HFFc6 (cell line): ENCODE measurements at places on chromosomes 1 and 21. TPM values are rescaled to one million over a fixed set of nuclear protein-coding genes. Genes with fewer than 3 reads are reported as not detected.
A peak's percentile ranks its signal among the peaks of the same experiment; 100 is the strongest.

Gene KRTAP6-2
- not detected in 3 replicates for total RNA-seq

Gene OR6K3
- not detected in 3 replicates for total RNA-seq

Gene GPR37L1
- total RNA-seq = not detected in 3 replicates

Gene LYPLAL1
- 20.5 to 30.2 TPM (median 26.5 TPM) in 3 replicates for total RNA-seq

GRCh38 chr1:244114892-244115291 lies 63.8 kb downstream of the ZBTB18 start:
- no peak for DNase-seq
- peaks cover 66% of the 10 kb centered on the region for H3K4me1 ChIP-seq
- H3K27me3 ChIP-seq = peaks cover under 1% of the 10 kb centered on the region
- no peak overlapping the region for H3K4me3 ChIP-seq
- no peak overlapping the region; the same call in 1 of the 2 replicates for H3K27ac ChIP-seq

- peaks cover 5% of the 10 kb centered on the region for H3K27me3 ChIP-seq
- DNase-seq = no peak
- H3K4me3 ChIP-seq = no peak overlapping the region
- H3K27ac ChIP-seq = peak overlapping the region; percentile 71
- peaks cover 58% of the 10 kb centered on the region for H3K4me1 ChIP-seq
Measured at GRCh38 chr1:207861442-207862177, 49.3 kb downstream of the CD34 start.

DNA sequence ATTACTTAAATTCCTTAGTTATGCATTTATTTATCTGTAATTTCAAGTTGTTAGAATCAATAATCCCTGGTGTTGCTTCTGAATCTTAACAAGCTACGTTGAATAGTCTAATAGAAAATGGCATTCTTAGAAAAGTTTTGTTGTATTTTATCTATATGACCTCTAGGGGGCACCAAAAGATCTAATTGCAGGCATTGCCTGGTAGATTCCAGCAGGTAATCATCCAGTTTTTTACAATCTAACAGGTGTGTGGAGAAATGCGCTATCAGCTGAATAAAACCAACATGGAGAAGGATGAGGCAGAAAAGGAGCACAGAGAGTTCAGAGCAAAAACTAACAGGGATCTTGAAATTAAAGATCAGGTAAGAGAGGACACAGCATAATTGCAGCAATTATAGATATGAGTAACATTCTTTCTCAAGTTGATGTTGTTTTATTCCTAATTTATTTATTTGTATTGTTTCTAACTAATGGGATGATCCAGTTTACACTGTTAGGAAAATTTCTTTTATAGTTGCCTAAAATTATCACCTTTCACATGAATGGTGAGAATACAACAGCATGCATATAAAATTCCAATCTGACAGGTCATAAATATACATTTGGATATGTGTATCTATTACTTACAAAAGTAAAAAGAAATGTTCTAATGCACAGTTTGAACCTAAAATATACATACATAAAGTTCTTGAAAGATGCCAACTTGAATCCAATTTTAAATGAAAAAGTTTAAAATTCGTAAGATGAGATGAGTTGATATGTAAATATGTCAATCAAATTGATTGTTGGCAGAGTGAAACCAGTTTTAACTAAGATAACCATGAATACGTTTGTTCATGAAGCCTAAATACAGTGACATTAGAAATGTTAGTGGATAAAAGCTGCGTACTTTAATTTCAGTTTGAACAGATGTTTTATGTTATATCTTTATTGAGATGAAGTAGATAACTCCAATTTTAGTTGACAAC lies 88.4 kb downstream of the SDCCAG8 start:
- H3K4me3 ChIP-seq = no peak overlapping the region
- peaks cover 34% of the 10 kb centered on the region for H3K4me1 ChIP-seq
- H3K27ac ChIP-seq = no peak overlapping the region
- H3K36me3 ChIP-seq = peaks cover 4% of the 10 kb centered on the region; the same call in 1 of the 2 replicates
- DNase-seq = peak; percentile 34

GRCh38 chr1:15418806-15419515 lies 9.3 kb downstream of the EFHD2 start:
- DNase-seq = no peak
- H3K27ac ChIP-seq = no peak overlapping the region
- H3K36me3 ChIP-seq = peaks cover 18% of the 10 kb centered on the region
- peaks cover under 1% of the 10 kb centered on the region; the same call in 1 of the 2 replicates for H3K27me3 ChIP-seq

GRCh38 chr1:235009074-235009473 lies 119.6 kb downstream of the TOMM20 start:
- no peak overlapping the region for H3K27ac ChIP-seq
- H3K36me3 ChIP-seq = peaks cover 4% of the 10 kb centered on the region; the same call in 1 of the 2 replicates
- H3K27me3 ChIP-seq = peaks cover 7% of the 10 kb centered on the region
- no peak overlapping the region for H3K4me3 ChIP-seq
- no peak for DNase-seq
- H3K4me1 ChIP-seq = peaks cover 27% of the 10 kb centered on the region

GRCh38 chr1:210369425-210369824 lies 40.7 kb downstream of the HHAT start:
- H3K27me3 ChIP-seq = peaks cover 5% of the 10 kb centered on the region
- no peak overlapping the region for H3K27ac ChIP-seq
- DNase-seq = no peak
- H3K36me3 ChIP-seq = no peaks in the 10 kb centered on the region
- no peak overlapping the region for H3K4me3 ChIP-seq

DNA sequence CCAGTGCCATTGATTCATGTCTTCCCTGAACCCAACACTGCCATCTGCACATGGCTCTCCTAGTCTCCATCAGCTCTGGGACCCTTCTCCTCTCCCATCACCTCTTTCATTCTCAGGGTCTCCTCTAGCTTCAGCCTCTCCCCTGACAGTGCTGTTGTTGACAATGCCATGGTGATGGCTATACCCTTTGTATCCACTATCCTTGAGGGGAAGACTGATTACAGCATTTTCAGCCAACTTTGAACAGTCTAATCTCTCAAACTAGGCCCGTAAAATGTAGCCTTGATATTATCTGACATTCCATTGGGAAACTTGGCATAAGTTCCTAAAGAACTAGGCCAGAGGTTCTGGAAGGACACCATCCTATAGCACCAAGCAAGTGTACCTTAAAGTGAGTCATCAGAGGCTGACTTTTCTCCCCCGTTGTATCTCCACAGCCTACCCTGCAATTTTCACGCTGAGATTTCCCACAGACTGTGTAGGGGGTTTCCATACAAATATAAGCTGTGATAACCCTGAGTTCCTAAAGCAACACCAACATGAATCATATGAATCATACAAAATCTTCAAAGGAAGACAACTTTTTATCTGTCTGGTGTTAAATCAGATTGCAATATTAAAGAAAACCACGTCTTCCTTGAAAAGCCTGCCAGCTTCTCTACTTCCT lies 5.8 kb downstream of the HAO2 start:
- peaks cover 17% of the 10 kb centered on the region for H3K27me3 ChIP-seq
- no peaks in the 10 kb centered on the region for H3K36me3 ChIP-seq
- no peak for DNase-seq
- H3K4me3 ChIP-seq = no peak overlapping the region
- peaks cover 21% of the 10 kb centered on the region for H3K4me1 ChIP-seq

DNA sequence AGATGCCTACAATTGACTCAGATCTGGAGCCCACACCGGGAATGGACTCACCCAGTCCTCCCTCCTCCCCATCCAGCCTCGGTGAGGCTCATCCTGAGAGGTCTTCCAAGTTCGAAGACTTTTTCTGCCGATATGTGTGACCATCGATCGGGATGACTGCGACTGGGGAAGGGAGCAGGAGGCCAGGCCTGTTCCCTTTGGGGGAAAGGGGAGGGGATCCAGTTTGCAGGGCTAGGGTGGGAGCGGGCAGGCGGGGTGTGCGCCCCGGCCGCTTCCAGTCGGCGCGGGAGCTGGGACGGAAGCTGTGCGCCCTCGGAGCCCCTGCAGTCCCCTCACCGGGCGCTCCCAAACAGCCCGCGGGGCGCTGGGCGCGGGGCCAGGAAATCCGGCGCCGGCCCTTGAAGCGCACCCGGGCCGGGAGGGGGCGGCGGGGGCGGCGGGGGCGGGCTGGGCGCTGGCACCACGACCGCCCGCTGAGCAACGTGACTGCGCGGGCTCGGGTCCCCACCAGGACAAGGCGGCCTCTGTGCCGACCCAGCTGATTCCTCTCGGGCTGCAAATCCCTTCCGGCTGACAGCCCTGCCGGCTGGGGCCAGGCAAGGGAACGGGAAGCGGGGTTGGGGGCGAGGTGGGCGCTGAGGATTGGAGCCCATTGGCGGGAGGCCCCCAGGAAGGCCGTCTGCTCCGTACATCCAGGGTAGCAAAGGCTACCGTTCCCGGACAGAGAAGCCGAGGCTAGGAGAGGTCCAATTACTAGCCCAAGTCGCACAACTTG lies 103.9 kb downstream of the EBNA1BP2 start:
- peak overlapping the region; percentile 41; the same call in 1 of the 2 replicates for H3K4me3 ChIP-seq
- H3K4me1 ChIP-seq = peaks cover 5% of the 10 kb centered on the region; the same call in 1 of the 2 replicates
- H3K27me3 ChIP-seq = peaks cover 8% of the 10 kb centered on the region

DNA sequence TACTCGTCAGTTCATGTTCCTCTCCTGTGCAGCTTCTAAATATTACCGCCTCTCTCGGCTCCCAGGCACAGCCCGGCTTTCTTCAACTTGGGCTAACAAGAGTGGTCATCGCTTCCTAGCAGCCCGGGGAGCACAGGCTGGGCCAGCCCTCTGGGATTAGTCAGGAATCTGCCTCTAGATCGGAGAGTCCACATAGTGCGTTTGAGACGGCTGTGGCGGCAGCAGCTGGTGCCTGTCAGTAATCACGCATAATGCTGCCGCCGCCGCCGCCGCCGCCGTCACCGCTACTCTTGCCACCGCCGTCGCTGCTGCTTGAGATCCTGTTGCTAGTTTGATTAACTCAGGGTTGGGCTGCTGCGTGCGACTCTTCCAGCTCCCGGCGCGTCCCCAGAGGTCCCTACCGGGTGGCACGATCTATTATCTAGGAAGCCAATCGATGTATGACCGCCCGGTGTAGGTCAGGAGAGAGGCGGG lies at the start of gene RXRG:
TSS of gene RXRG (minus strand) at position 230 of the 474 bp plus-strand sequence. CDS start 233 bp downstream, outside the sequence.
- H3K27me3 ChIP-seq = peaks cover 8% of the 10 kb centered on the region
- H3K36me3 ChIP-seq = no peaks in the 10 kb centered on the region
- no peak for DNase-seq
- no peak within 1 kb of the TSS for H3K27ac ChIP-seq
- H3K4me3 ChIP-seq = no peak within 1 kb of the TSS

DNA sequence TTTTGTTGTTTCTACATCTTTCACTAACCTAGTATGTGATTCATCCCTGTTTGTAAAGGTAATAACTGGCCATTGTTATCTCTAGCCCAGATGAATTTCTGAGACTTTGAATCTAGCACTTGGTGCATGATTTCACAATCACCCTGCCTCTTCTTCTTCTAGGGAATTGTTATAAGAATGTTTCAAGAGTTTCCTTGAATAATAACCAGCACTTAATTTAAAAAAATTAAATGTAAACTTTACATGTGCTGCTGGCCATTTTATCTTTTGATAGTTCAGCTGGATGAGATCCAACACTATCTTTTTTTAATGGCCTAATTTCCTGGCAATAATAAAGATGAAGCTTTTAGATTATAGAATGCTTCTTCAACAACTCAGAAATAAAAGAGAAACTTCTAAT lies 31.8 kb downstream of the UBE2U start:
- no peaks in the 10 kb centered on the region for H3K27me3 ChIP-seq
- H3K27ac ChIP-seq = no peak overlapping the region
- H3K36me3 ChIP-seq = no peaks in the 10 kb centered on the region
- peaks cover 5% of the 10 kb centered on the region for H3K4me1 ChIP-seq
- no peak overlapping the region for H3K4me3 ChIP-seq

GRCh38 chr21:34046917-34047316 lies 26.5 kb upstream of the MRPS6 start:
- H3K4me3 ChIP-seq = no peak overlapping the region
- H3K27me3 ChIP-seq = peaks cover 7% of the 10 kb centered on the region
- DNase-seq = no peak
- H3K36me3 ChIP-seq = no peaks in the 10 kb centered on the region
- H3K27ac ChIP-seq = no peak overlapping the region

DNA sequence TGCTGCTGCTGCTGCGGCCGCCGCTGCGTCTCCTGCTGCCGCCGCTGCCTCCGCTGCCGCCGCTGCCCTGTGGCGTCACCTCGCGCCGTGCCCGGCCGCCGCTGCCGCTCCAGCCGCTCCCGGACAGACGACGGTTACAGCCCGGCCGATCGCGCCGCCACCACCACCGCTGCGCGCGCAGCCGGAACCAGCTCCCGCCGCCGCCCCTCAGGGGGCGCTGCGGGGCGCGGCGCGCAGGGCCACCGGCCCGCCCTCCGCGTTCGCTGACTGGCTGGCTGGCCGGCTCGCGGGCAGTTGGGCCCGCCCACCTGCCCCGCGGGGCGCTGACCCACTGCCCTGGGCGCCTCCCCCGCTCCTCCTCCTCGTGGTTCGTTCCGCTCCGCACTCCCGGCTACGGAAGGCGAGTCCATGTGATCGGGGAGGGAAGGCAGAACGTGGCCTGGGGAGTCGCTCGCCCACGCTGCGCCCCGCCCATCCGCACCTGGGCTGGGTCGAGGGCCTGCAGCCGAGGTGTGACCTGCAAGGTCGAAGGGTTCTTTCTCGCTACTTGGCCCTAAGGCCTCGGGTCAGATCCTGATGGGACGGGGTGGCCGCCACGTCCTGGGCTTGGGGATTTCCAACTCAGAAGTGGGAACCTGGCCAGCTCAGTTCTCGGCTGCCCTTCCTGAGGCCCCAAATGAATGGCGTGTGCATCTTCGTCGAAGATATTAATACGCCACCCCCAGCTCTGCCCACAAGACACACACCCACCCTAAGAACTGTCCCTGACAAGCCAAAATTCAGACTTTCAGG lies at the start of gene PTP4A2:
TSS of gene PTP4A2 (minus strand) at position 185 of the 792 bp plus-strand sequence. CDS start 19,303 bp downstream, outside the sequence.
- peak; percentile 91 for DNase-seq
- H3K27ac ChIP-seq = peak within 1 kb of the TSS; percentile 94
- peaks cover 62% of the 10 kb centered on the region for H3K4me1 ChIP-seq
- H3K36me3 ChIP-seq = peaks cover 15% of the 10 kb centered on the region
- peak within 1 kb of the TSS; percentile 99 for H3K4me3 ChIP-seq

GRCh38 chr1:154755858-154756730 lies 114.0 kb downstream of the KCNN3 start:
- DNase-seq = peak; percentile 36
- no peaks in the 10 kb centered on the region; the same call in 1 of the 2 replicates for H3K4me1 ChIP-seq
- H3K27me3 ChIP-seq = peaks cover 56% of the 10 kb centered on the region

GRCh38 chr1:43531107-43531905 lies 623 bp downstream of the PTPRF start:
- no peaks in the 10 kb centered on the region; the same call in none of the 2 replicates for H3K27me3 ChIP-seq
- no peaks in the 10 kb centered on the region for H3K36me3 ChIP-seq
- H3K27ac ChIP-seq = peak overlapping the region; percentile 92
- peak overlapping the region; percentile 99 for H3K4me3 ChIP-seq
- peaks cover 56% of the 10 kb centered on the region for H3K4me1 ChIP-seq
- no peak for DNase-seq

DNA sequence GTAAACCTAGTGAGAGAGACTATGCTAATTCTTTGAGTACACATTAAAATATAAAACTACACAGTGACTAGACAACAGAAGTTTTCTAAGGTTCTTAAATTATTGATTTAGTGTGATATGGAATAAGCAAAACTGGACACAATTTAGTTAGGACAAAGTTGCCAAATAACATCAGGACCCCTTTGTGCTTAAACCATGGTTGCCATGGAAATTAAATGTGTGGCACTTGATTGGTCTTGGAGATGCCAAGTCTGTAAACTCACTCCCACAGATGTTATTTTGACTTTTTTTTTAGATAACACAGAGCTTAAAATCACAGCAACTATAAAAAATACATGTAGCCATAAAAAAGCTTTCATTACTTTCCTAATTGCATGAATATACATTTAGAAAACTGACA lies 234.6 kb downstream of the BRINP3 start:
- no peak overlapping the region for H3K27ac ChIP-seq
- H3K27me3 ChIP-seq = no peaks in the 10 kb centered on the region
- no peaks in the 10 kb centered on the region for H3K4me1 ChIP-seq
- DNase-seq = no peak

- H3K27ac ChIP-seq = no peak overlapping the region
- no peaks in the 10 kb centered on the region for H3K4me1 ChIP-seq
- H3K36me3 ChIP-seq = peaks cover 5% of the 10 kb centered on the region
- H3K27me3 ChIP-seq = no peaks in the 10 kb centered on the region
- no peak for DNase-seq
- H3K4me3 ChIP-seq = no peak overlapping the region
Measured at GRCh38 chr1:5189384-5189783, 535.0 kb downstream of the AJAP1 start.
